Mononuclear cell (primary cell): ENCODE measurements at places on chromosomes 6 and 20. TPM values are rescaled to one million over a fixed set of nuclear protein-coding genes. Genes with fewer than 3 reads are reported as not detected.

The COL11A2 gene
- 0.63 TPM for total RNA-seq

The PXDC1 gene
- 1.6 TPM for total RNA-seq

The EPB41L1 gene
- total RNA-seq, result 0.21 TPM

The ZNF165 gene
- 2.1 TPM for total RNA-seq

The DEFB112 gene
- not detected for total RNA-seq

The HLA-DMA gene
- total RNA-seq, result 89.0 TPM

The PKIG gene
- total RNA-seq, result 6.9 TPM

The C6orf52 gene
- not detected for total RNA-seq

The ETV7 gene
- total RNA-seq, result 0.73 TPM

The SLC35B2 gene
- total RNA-seq, result 8.2 TPM

The XKR7 gene
- total RNA-seq, result under 0.01 TPM

The TBX18 gene
- total RNA-seq, result under 0.01 TPM

The SCGN gene
- not detected for total RNA-seq

The ARG1 gene
- total RNA-seq, result not detected

The DDO gene
- total RNA-seq, result 0.52 TPM

The SLC12A5 gene
- total RNA-seq, result 0.10 TPM

The LINC00237 gene
- total RNA-seq, result not detected

The MDFI gene
- total RNA-seq, result not detected

The SNAI1 gene
- total RNA-seq, result 5.8 TPM

The HLA-DMB gene
- 67.8 TPM for total RNA-seq

The GINM1 gene
- 20.5 TPM for total RNA-seq

The HLA-DOA gene
- 16.2 TPM for total RNA-seq

The NRSN1 gene
- not detected for total RNA-seq

The SULF2 gene
- total RNA-seq, result 74.7 TPM

The HSPA1L gene
- total RNA-seq, result 2.7 TPM

The OR2J3 gene
- total RNA-seq, result not detected

The BNIP5 gene
- total RNA-seq, result not detected

The RALGAPA2 gene
- total RNA-seq, result 18.4 TPM

The DST gene
- total RNA-seq, result 19.2 TPM

The DNAH8 gene
- total RNA-seq, result 0.10 TPM

The FUT9 gene
- total RNA-seq, result under 0.01 TPM

The KIF25 gene
- total RNA-seq, result not detected

The ENPP5 gene
- total RNA-seq, result 0.42 TPM

The IP6K3 gene
- total RNA-seq, result not detected

The HEY2 gene
- 0.10 TPM for total RNA-seq

The FAXC gene
- total RNA-seq, result not detected

The OR2H1 gene
- total RNA-seq, result not detected

The RCAN2 gene
- total RNA-seq, result not detected
